Gastrocnemius medialis (tissue), 4 donors: ENCODE measurements at places on chromosomes 1 and 21.

GRCh38 chr1:86714159-86714558, 9.8 kb downstream of the SH3GLB1 start:
- no peaks in the 10 kb centered on the region for H3K36me3 ChIP-seq
- peak overlapping the region; percentile 98 for H3K27ac ChIP-seq
- peaks cover 92% of the 10 kb centered on the region for H3K4me1 ChIP-seq
- DNase-seq: no peak
- no peaks in the 10 kb centered on the region for H3K27me3 ChIP-seq

DNA sequence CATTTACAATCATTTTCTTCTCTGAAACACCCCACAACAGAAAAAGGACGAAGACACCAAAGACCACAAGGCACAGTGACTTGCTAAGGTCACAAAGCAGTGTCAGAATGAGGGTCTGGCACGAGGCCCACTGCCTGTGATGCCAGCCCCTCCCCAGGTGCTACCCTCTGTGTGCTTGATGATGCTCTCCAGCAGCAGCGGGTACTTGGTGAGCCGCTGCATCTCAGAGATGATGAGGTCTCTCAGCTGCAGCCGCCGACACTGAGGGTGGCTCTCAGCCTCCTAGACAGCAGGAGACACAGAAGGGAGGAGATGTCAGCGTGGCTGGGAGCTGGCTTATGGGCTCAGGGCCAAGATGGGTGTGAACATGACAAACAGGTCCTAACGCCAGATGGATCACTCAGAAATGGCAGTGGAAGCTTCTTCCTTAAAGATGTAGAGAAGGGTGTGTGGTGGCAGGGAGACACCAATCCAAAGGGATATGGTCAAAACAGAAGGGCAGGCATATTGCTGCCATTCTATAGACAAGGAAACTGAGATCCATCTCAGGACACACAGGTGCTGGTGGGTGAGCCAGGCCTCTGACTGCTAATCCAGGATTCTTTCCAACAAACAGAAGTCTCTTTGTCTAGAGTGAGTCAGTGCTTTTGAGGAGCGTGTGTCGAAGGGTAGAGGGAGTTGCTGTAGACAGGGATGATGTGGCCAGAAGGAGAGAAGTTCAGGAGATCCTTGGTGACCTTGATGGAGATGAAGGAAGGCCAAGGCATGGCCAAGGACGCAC, 25.6 kb downstream of the LRRC71 start:
- DNase-seq: no peak
- H3K36me3 ChIP-seq: no peaks in the 10 kb centered on the region
- H3K4me1 ChIP-seq: no peaks in the 10 kb centered on the region
- H3K27me3 ChIP-seq: no peaks in the 10 kb centered on the region

DNA sequence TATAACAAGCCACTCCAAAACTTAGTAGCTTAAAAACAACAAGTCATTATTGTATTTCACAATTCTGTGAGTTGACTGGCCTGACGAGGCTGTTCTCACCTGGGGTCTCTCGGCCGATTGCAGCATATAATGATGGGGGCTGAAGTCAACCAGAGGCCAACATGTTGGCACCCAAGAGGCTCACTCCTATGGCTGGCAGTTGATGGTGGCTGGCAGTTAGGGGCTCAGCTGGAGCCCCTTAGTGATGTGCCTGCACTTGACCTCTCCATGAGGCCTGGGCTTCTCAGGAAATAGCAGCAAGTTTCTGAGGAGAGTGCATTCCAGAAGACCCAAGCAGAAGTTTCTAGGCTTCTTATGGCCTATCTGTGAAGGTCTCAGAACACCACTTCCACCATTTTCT, 459.4 kb downstream of the NPHP4 start:
- no peaks in the 10 kb centered on the region for H3K36me3 ChIP-seq
- no peaks in the 10 kb centered on the region for H3K27me3 ChIP-seq
- H3K27ac ChIP-seq: no peak overlapping the region
- no peaks in the 10 kb centered on the region for H3K4me1 ChIP-seq

GRCh38 chr1:15574741-15575140, 10.1 kb downstream of the AGMAT start:
- peaks cover 11% of the 10 kb centered on the region for H3K36me3 ChIP-seq
- H3K27ac ChIP-seq: peak overlapping the region; percentile 58
- no peak overlapping the region for H3K4me3 ChIP-seq
- H3K4me1 ChIP-seq: peaks cover 31% of the 10 kb centered on the region
- peak; percentile 21 for DNase-seq

DNA sequence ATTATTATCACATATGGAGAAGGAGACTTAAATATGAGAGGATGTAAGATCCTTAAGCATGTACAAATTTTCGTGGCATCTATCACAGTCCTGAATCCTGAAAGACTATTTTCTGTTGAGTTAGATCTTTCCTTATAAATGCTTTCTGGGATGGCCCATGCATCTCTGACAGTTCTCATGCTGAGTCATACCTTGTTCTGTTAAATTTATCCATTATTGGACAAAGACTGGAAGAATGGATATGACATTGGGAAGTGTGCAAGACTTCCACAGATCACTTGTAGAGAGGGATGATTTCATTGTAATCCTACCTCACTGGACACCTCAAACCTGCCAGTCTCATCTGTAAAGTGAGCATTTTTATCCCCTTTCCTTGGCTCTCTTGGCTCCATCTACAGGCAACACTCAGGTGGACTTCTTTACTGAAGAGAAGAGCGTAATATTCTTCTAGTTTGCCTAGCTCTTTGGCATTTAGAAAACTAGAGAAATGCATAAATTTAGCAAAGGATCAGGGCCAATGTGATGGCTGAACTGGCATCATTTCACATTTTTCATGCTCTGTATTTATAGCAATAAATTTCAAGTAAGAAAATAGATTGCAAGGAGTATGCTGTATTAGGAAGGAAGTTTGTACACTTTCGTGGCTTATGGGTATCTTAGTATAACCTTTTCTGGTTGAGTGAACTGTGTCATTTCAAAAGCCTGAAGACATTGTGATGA, 128.2 kb downstream of the NFIA start:
- DNase-seq: no peak
- H3K36me3 ChIP-seq: no peaks in the 10 kb centered on the region

- peak within 1 kb of the TSS; percentile 97 for H3K4me3 ChIP-seq
- no peaks in the 10 kb centered on the region for H3K36me3 ChIP-seq
- H3K27ac ChIP-seq: peak within 1 kb of the TSS; percentile 98
- no peaks in the 10 kb centered on the region for H3K27me3 ChIP-seq
- DNase-seq: peak; percentile 85
Observed at GRCh38 chr1:182839209-182840066, at the start of gene DHX9. Gene DHX9, plus strand, starts transcription at chr1:182839347. Its CDS starts 3,220 bp downstream, at chr1:182842567.

DNA sequence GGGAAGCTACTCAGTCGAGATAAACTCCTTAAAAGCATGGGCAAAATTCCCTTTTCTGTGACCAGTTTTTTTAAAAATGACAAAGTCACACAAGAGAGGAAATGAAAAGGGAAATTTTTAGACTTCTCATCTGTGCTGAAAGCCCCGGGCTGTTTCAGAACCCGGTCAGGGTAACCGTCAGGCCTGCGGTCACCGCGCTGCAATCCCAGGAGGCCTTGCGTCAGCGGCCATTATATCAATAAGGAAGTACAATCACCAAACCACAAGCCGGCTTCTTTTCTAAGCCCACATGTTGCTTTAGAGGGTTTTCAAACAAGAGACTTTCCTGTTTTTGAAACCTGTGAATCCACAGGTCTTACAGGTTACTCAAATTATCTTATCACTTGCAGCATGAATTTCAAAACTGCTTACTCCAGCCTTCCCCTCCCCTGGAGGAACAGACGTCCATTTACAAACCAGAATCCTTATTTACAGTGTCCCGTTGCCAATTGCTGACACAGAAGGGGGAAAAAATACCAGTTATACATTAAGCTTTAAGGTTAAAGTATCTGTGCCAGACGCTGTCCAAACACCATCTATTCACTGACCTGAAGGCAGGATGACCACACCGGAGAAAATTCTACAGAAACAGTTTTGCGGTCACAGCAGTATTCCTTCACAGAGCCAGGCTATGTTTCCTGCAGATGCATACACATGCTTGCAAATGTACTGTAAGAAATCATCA, 165.3 kb downstream of the TOMM20 start:
- H3K27ac ChIP-seq: peak overlapping the region; percentile 72
- peak; percentile 71 for DNase-seq
- H3K4me1 ChIP-seq: peaks cover 49% of the 10 kb centered on the region
- no peak overlapping the region for H3K4me3 ChIP-seq
- no peaks in the 10 kb centered on the region for H3K27me3 ChIP-seq
- no peaks in the 10 kb centered on the region for H3K36me3 ChIP-seq

GRCh38 chr1:207903053-207903452, 7.9 kb downstream of the CD34 start:
- H3K4me3 ChIP-seq: no peak overlapping the region
- peaks cover 14% of the 10 kb centered on the region for H3K4me1 ChIP-seq
- H3K27me3 ChIP-seq: no peaks in the 10 kb centered on the region
- no peaks in the 10 kb centered on the region for H3K36me3 ChIP-seq

GRCh38 chr1:235105051-235106043, 23.3 kb downstream of the TOMM20 start:
- no peaks in the 10 kb centered on the region for H3K36me3 ChIP-seq
- DNase-seq: no peak
- no peaks in the 10 kb centered on the region for H3K27me3 ChIP-seq
- no peak overlapping the region for H3K27ac ChIP-seq
- H3K4me3 ChIP-seq: no peak overlapping the region

- H3K27me3 ChIP-seq: peaks cover 9% of the 10 kb centered on the region
- no peak overlapping the region for H3K4me3 ChIP-seq
- no peak for DNase-seq
- H3K4me1 ChIP-seq: no peaks in the 10 kb centered on the region
Observed at GRCh38 chr1:38256072-38256471, 209.5 kb upstream of the POU3F1 start.

DNA sequence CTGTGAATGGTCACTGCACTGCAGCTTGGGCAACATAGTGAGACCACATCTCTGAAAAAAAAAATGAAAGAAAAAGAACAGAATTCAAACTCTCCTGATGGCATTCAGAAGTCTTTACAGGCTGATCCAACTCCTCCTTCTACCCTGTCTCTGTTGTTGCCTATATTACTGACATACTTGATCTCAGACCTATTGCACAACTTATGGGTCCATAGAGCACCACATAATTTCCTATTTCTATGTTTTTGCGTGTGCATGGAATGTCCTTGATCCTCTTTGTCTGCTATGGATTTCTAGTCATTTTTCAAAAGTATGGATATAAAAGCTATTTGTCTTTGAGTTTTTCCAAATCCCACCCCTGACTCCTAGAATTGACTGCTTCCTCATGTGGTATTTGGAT, 22.4 kb upstream of the CYP2J2 start:
- DNase-seq: no peak
- peaks cover 4% of the 10 kb centered on the region for H3K4me1 ChIP-seq
- no peaks in the 10 kb centered on the region for H3K36me3 ChIP-seq
- H3K27me3 ChIP-seq: no peaks in the 10 kb centered on the region
- no peak overlapping the region for H3K27ac ChIP-seq
- H3K4me3 ChIP-seq: no peak overlapping the region

- H3K27me3 ChIP-seq: no peaks in the 10 kb centered on the region
- no peak overlapping the region for H3K4me3 ChIP-seq
- no peak overlapping the region for H3K27ac ChIP-seq
- H3K36me3 ChIP-seq: no peaks in the 10 kb centered on the region
- no peak for DNase-seq
Observed at GRCh38 chr1:10819198-10819901, 22.9 kb upstream of the CASZ1 start.
